ENCODE measurements at places on chromosomes 3 and 15.

GRCh38 chr3:141835557-141836229 lies 40.8 kb upstream of the ATP1B3 start:
- DNase-seq: no peak

GRCh38 chr3:46615050-46615775 lies 2.9 kb downstream of the FAM240A start:
- DNase-seq: no peak

DNA sequence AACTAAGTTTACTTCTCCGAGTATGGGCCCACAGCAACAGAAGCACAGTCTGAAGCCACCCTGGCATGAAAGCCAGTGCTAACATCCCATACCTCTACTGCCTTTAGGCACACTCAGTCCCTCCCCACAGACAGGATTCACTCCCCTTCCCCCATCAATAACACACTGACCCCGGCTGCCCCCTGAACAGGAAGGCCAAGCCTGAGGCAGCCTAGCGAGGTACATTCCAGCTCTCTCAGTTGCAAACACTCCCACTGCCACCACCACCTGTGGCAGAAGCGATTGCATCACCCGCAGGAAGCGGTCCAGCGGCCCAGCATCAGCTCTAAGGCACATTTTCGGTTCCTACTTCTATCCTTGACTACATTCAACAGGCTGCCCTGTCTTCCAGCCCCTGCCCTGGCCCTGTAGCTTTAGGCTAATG lies 7.0 kb upstream of the BMF start:
- no peak for DNase-seq

- DNase-seq: no peak
These were observed 156.1 kb downstream of the DIPK2A start for GRCh38 chr3:144127700-144128099.

- DNase-seq: no peak
These were observed 71.5 kb downstream of the ZMAT3 start for GRCh38 chr3:179000144-179000543.

DNA sequence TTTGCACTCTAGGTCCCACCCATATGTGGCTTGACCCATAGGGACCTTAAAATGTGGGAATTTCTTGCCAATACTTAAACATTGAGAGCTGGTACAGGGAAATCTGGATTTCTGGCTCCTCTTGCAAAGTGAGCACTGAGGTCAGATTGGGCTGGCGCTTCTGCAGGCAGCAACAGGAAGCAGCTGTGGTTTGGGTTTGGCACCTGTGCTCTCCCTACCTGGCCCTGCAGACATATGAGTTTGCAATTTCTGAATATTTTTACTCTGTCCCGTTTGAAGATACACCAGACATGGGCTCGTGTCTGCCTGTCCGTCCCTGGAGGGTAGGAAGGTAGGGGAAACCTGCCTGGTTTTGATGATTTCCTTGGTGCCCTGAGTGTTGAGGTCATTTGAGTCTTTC lies 74.8 kb upstream of the SEC13 start:
- DNase-seq: no peak

DNA sequence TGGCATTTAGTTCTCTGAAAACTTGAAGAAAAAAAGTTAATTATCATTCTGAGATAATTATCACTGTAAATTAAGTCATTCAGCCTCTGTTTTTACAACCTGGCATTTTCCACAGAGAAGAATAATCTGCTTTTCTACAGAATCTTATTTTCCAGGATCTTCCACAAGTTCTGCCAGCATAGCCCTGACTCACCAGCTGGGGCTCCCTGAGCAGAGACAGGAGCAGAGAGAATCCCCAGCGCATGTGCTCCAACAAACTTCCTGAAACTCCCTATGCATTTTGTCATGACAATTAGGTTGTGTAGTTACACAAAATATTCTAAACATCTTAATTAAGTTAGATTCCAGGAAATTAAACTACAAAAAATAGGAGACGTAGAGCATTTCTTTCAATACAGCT lies 32.1 kb upstream of the TMEM207 start:
- no peak for DNase-seq

GRCh38 chr15:36156879-36157427 lies 422.5 kb upstream of the CDIN1 start:
- DNase-seq: no peak

DNA sequence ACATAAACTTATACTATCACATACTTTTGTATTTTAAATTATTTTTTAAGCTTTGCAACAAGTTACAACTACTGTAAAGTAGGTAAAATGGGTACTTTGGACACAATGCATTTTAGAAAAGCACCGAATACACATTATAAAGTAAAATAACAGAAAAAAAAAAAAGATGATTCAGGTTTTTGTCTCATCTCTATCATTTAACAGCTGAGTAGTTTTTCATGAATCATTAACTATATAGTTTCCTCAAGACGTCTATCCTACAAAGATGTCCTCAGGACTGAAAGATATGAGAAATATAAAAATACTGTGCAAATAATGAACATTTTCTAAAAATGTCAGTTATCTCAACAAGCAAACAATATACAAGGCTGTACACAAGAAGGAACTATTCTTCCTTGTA lies 46.9 kb downstream of the ANKRD28 start:
- no peak for DNase-seq

DNA sequence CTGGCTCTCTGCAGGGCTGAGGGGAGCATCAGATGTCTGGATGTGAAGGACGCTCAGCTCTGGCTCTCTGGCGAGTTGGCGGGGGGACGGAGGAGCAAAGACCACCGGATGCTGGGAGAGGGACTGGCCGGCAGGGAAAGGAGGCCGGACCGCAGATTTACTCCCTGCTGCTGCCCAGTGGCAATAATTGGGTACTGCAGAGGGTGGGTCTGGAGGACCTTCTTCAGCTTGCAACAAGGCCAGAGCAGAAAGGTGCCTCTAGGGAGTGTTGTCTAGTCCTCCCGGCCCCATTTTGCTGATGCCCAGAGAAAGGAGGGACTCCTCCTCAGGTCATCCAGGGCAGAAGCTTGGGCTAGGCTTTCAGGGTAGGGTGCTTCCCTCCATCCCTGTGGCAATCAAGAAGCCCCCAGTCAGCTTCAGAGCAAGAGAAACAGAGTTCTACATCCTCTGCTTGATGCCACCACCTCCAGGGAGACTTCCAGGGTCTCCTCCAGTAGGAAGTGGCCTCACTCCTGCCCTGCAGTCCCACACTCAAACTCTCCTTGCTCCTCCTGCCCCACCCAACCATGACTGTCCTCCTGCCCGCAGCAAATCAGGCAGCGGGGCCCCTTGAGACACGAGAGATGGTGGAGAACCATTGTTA lies 20.3 kb upstream of the CSPG4 start:
- DNase-seq: peak; percentile 52

DNA sequence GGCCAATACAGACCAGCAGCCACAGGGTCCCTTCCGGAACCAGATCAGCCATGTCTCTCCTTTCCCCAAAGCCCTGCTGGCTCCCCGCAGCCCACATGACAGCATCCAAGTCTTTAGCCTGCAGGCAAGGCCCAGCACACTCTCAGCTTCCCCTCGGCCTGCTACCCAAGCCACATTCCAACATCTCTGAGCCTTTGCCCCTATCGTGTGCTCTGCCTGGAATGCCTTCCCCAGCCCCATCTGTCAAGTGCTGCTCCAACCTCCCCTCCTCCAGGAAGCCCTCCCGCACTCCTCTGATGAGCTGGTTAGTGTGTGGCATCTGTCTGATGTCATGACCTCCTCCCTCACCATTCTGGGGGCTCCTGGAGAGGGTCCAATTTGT lies 8.5 kb downstream of the PLXND1 start:
- no peak for DNase-seq

GRCh38 chr15:90020936-90021507 lies 19.9 kb downstream of the ZNF710 start:
- DNase-seq: no peak

DNA sequence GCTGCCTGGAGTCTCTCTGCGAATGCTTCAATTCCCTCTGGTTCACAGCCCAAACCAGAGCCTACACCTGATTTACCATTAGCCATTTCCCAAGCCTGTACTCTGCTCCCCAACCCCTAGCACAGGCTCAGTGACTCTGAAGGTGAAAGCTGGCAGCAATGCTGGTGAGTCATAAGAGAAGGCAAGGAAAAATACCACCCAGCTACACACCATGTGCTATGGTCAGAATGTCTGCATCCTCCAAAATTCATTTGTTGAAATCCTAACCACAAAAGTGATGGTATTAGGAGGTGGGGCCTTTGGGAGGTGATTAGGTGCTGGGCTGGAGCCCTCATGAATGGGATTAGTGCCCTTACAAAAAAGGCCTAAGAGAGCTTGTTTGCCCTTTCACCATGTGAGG lies 117.1 kb upstream of the TJP1 start:
- no peak for DNase-seq

DNA sequence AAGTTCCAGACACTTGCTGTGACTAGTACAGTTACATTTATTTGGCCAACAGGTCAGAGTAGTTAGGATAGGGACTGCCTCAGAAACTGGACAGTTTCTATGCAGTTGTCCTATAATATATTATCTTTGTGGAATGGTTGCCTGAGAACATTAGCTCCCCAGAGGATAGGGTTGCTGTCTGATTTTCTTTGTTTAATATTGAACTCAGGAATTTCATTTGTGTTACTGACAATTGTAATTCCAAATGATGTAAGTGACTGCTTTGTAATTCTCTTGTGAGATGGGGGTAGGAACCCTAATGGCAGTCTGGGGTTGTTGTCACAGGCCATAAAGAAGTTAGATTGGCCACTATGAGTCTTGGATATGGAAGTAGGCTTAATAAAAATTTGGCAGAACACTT lies 2.2 kb downstream of the NXPE3 start:
- no peak for DNase-seq

- DNase-seq: no peak
These were observed 6.7 kb downstream of the C3orf22 start for GRCh38 chr3:126551839-126552687.

- peak; percentile 27 for DNase-seq
These were observed 26.7 kb upstream of the PLA2G4D start for GRCh38 chr15:42121021-42121420.

DNA sequence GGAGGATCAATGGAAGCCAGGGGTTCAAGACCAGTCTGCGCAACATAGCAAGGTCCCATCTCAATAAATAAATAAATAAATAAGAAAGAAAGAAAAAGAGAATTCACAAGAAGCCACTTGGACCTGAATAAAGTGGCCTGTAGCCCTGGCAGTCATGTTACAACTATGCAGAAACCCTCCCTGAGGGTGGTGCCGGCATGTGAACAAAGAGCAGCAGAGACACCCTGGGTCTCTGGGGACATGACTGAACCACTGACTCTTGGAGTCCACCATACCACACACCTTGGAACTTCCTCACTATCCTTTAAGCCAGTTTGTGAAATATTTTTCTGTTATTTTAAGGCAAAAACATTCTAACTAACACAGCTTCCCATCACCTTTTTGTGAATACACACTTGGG lies 93.0 kb downstream of the MEIS2 start:
- no peak for DNase-seq

GRCh38 chr15:29390051-29390450 lies 120.4 kb upstream of the NSMCE3 start:
- DNase-seq: no peak

GRCh38 chr15:82020625-82021394 lies 25.0 kb downstream of the MEX3B start:
- DNase-seq: no peak

- DNase-seq: no peak
These were observed 37.8 kb upstream of the IL20RB start for GRCh38 chr3:136919799-136920580.

DNA sequence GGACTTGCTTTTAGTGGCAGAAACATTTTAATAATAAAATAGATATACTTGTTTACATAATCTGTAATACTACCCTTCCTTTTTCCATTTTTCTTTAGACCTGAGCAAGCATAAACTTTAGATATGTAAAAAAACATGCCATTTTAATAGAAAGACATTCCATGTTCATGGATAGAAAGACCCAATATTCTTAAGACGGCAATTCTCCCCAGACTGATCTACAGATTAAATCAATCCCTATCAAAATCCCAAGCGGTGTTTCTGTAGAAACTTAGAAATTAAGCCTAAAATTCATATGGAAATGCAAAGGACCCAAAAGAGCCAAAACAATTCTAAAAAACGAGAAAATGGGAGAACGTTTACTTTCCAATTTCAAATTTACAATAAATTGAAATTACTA lies 11.6 kb downstream of the MRPS25 start:
- no peak for DNase-seq

GRCh38 chr3:8301977-8302735 lies 199.5 kb upstream of the LMCD1 start:
- peak; percentile 59 for DNase-seq

GRCh38 chr3:16917256-16917935 lies 32.6 kb downstream of the PLCL2 start:
- DNase-seq: no peak

DNA sequence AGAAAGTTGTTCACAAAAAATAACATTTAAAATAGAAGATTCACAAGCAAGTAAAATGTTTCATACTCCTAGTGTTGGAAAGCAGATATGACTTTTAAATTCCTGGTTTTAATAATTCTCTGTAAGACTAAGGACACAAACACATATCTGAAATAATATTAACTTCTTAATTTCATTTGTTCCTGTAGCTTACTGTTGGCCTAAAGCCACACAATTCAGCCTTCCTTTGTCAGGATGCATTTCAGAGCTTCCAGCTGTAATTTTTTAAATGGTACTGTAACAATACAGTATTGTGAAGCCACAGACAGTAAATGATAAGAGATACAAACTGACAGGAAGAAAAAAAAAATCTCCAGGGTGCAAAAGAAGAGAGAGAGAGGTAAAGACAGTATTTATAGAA lies 84.2 kb downstream of the TMCC1 start:
- no peak for DNase-seq

DNA sequence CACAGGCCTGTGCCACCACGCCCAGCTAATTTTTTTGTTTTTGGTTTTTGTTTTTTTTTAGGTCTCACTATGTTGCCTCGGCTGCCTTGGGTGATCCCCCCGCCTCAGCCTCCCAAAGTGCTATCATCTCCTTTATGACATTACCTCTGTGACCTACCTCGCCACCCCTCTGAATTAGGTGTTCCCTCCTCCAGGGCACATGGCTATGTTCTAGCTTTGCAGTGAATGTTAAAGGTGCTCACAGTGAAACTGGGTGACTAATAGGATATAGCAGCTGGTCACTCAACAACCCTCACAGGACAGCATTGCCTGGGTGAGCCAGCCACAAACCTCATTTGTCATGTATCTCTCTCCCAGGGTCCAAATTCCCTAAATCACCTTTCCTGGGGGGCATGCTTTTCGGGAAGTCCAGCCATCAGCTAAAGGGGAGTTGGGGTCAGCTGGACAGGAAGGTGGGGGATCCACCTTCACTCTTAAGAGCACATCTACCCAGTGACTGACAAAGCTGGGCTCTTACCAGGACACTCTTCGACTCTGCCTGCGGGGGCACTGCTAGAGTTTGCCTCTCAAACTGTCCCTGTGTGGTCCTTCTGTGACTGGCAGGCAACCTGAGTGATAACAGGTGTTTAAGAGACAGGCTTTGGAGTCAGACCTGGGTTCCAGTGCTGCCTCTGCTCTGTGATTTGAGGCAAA lies 1.6 kb upstream of the TTLL3 start:
- DNase-seq: peak; percentile 82

DNA sequence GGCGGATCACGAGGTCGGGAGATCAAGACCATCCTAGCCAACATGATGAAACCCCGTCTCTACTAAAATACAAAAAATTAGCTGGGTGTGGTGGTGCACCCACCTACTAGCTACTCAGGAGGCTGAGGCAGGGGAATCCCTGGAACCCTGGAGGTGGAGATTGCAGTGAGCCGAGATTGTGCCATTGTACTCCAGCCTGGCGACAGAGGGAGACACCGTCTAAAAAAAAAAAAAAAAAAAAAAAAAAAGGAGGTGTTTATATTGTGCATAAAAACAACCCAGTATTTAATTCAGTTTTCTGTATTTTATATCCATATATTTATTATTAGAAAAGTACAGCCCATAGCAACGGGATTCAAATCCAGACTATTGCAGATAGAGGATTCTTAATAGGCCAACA lies 129.1 kb upstream of the SOX2 start:
- no peak for DNase-seq

Data from hematopoietic multipotent progenitor cell treated with erythropoietin and hydrocortisone succinate and interleukin-3 and kit ligand, for 8 days (in vitro differentiated cells).